CD4-positive, alpha-beta T cell treated with Interleukin-17A for 1 hour (primary cell): ENCODE measurements at places on chromosomes 7 and 10.

DNA sequence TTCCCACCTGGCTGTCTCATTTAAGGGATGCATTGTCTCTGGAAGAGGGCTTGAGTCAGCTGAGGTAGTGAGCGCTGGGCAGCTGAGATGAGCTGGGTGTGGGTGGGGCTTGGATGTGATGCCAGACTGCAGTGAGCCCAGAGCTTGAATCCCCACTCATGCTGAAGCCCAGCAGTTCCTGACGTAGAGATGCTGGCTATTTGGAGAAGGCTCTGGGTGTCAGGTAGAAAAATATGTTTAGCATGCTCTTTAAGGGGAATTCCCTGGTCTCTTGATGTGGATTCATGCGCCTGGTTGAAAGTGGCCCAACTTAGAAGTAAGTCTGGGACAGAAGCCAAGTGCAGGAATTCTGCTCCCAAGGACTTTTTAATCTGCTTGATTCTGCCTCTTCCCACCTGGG, 241.5 kb upstream of the IGFBP3 start:
- no peak for DNase-seq

DNA sequence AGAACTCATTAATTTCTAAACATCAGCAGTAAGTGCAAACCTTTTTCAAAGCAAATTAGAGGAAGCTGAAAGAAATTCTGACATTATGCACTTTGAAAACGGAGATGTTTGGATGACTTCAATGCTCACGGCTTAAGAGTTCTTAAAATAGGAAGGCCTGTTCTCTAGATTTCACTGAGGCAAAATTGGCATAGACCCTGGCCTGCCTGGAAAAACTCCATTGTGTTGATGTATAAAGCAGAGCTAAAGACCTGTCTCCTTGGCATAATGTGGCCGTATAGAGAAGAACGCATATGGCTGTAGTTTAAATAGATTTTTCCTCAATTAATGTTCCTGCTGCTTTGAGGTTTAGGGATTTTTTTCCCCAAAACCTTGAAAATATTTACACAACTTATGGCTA, 24.5 kb upstream of the AGMO start:
- no peak for DNase-seq

DNA sequence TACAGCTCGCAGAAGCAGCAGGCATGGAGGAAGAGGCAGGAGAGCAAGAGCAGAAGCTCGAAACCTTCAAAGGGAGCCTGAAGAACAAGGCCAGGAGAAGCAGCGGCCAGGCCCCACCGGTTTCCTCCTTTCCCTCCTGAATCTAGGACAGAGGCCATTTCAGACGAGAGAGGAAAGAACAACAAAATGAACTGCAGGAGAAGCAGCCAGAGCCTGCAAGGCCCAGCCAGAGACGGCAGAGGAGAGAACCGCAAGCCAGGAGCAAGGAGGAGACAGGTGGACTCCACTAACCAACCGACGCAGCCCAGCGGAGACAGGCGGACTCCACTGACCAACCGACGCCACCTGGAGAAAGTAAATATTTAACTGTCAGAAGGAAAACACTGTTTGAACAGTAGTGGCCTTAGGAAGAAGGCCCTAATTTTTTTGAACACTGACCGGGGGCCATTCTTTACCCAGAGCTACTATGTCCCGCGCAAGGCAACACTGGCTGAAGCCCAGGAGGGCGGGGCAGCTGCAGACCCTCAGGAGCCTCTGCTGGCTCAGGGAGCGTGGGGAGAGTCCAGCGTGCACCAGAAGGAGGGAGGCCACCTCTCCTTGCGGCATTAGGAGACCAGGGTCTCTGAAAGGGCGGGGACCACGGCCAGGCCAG, 559.2 kb downstream of the PTPRN2 start:
- DNase-seq, result no peak

DNA sequence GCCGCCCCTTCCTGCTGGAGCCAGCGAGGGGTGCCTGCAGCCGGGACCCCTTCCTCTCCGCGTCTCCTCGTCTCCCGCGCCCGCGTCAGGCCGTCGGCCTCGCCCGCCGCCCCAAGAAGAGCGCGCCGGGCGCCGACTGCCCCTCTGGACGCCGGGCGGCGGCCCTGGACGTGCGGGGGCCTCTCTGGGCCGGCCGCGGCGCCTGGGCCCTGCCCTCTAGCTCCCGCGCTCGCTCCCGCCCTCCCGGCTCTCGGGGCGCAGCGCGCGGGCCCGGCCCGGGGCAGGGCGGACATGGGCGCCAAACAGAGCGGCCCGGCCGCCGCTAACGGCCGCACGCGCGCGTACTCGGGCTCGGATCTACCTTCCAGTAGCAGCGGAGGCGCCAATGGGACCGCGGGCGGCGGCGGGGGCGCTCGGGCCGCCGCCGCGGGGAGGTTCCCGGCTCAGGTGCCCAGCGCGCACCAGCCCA, 704 bp downstream of the ZNRF2 start:
- peak; percentile 43 for DNase-seq

DNA sequence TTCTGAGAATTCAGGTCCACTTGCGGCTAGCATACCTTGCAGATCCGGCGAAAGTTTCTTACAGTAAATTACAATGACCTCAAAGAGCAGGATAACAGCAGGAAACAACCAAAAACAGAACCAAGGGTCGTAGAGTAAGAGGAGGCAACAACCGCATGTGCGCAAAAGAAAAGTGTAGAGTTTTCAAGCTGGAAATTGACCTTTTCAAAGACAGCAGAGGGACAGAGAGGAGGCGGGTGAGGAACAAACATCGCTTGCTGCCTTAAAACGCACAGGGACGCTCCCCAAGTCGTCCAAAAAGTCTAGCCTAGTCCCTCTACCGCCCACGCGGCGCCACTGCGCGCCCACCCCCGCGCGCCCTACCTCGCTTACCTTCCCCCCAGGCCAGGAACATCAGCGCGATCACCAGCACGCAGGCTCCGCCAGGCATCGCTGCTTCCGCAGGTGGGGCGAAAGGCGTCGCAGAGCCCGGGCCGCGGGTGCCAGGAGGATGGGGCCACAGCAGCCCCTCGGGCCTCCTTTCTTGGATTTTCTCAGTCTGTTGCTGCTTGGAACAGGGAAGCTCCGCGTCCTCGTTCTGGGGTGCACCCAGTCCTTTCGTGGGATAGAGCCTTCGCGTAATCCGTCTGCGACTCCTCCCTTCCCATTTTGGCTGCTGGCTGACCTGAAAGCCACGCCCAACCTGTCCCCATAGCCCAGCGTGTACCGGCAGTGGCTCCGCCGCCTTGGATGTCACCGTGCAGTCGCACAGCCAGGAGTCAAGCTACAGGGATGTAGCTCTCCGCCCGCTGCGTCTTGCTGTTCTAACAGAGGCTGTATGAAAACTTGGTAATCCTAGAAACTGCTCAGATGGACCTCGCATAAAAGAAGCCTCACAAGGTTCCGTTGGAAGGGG, at the start of gene VWDE:
Gene VWDE, minus strand, starts transcription at position 579 of the 895 bp plus-strand sequence. Its CDS starts 149 bp downstream, at position 430.
- peak; percentile 36 for DNase-seq

GRCh38 chr7:128431221-128431620, 21.4 kb upstream of the IMPDH1 start:
- DNase-seq, result no peak

GRCh38 chr7:33054261-33054964, 8.2 kb downstream of the NT5C3A start:
- peak; percentile 53 for DNase-seq

- DNase-seq, result no peak
Observed at GRCh38 chr10:129772468-129773358, 191.4 kb downstream of the EBF3 start.

DNA sequence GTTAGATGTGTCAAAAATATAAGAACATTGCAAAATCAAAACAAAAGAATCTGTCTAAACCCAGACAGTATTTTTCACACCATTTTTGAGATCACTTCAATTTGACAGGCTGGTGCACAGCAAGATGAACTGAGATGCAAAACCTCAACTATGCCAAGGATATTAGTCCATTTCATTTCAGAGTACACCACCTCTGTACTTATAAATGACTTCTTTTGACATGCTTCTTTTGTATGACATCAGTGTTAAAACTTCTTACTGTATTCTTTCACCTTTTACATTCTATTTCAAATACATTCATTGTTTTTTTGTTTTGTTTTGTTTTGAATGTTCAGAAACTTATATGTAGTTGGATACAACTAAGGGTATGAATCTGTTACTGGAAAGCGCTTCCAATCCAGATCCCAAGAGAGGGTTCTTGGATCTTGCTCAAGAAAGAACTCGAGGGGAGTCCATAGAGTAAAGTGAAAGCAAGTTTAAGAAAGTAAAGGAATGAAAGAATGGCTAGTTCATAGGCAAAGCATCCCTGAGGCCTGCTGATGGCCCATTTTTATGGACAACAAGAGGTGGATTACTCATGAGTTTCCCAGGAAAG, 23.5 kb upstream of the GPR141 start:
- peak; percentile 6 for DNase-seq

- DNase-seq, result no peak
Observed at GRCh38 chr10:15877836-15878576, 17.7 kb upstream of the MINDY3 start.

DNA sequence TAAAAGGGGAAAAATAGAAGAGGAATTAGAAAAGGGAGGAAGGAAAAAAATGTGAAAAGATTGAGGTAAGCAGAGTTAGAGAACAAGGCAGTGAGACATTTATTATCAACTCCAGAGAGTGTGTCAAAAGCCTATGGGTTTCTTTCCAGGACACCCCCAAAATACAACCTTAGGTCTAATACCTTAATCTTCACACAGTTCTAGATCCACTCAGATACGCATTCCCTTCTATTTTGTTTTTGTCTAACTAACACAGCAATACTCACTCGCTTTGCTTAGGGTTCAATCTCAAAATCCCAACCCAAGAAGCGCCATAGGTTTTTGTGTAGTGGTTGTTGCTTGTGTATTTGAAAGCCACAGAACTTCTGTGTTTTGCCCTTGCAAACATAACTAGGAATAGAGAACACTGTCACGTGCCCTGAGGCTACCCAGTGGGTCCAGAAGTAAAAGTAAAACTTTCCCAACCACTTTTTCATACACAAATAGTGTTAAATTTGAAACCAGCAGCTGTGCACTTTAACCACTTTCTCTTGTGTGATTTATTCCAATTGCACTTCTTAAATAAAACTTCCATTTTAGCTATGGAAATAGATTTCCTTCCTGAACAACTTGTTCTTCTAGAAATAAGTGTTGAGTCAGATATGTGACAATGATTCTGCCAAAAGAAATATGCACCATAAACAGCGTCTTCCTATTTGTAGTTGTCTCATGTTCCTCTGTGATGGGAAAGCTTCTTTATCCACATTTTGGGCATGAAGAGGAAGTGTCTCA, 414.7 kb upstream of the GHITM start:
- no peak for DNase-seq

DNA sequence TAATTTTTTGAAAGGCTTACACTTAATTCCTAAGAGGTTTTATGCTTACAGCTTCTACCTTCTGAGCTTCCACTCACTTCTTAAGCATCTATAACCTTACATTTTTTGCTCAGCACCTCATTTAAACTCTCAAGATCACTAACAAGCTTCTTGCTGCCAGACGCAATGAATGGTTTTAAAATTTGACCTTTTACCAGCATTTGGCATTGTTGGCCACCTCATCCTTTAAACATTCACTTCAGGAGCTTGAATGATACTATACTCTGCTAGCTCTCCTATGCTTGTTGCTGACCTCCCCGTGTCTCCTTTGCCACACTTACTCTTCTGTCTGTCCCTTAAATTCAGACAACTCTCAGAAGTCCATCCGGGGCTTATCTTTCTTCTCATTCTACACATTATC, 37.7 kb upstream of the ODAD2 start:
- no peak for DNase-seq

DNA sequence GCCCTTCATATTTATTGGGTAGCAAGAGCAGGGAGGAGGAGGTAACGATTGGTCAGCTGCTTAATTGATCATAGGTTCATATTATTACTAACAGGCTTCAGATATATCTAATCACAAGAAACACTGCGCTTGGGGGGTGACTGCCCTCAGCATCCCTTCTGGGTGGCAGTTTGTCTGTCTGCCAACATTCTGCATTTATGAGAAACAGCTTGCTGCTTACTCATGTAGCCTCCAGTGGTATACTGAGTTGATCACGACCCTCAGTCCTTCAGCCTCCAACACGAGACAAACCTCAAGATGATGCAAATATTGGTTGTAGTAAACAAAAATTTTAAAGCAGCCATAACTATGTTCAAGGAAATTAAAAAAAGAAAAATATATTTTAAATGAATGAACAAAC, 657.8 kb upstream of the PHF14 start:
- DNase-seq, result no peak

DNA sequence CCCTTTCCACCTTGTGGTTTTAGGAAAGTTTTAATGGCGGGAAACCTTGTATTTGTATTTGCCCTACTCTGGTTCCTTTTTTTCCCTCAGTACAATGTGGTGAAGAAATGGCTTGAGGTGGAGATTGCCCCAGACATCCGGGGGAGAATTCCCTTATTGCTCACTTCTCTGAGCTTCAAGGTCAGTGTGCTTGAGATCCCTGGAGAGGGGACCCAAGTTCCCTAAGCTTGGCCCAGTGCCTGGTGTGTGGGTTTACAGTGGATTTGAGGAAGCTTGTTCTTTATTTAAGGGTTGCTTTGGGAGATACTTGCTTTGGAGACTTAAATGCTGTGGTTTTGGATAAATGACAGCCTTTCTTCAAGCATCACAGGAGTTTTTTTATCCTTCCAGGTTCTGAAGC, 18.3 kb downstream of the CALHM2 start:
- DNase-seq, result no peak

DNA sequence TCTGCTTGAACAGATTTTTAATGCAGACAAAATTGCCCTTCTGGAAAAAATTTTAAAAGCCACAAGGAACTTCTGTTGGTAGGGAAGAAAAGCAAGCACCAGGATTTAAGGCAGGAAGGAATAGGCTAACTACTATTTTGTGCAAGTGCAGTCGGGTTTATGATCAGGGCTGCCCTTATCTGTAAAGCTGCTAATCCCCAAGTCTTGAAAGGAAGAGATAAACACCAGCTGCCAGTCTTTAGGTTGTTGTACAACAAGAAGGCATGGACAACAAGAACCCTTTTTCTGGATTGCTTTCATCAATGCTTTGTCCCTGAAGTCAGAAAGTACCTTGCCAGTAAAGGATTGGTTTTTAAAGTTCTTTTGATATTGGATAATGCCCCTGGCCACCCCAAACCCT, 40.7 kb downstream of the RALA start:
- DNase-seq, result no peak

- DNase-seq, result peak; percentile 69
Observed at GRCh38 chr10:84537447-84537931, 209.1 kb downstream of the CCSER2 start.

GRCh38 chr10:6174201-6174874, 28.4 kb upstream of the PFKFB3 start:
- no peak for DNase-seq

GRCh38 chr7:128872394-128872824, 9.8 kb downstream of the ATP6V1F start:
- DNase-seq, result no peak

GRCh38 chr10:113099431-113100183, 149.6 kb downstream of the TCF7L2 start:
- no peak for DNase-seq
